NCI-H1092 treated with DMSO at 0.1 percent for 48 hours (cell line): ENCODE measurements at places on chromosomes 11 and 22.

- no peak for DNase-seq
Observed at GRCh38 chr11:9222654-9223053, 42.5 kb downstream of the DENND5A start.

GRCh38 chr11:14320020-14320419 lies 39.0 kb downstream of the RRAS2 start:
- no peak for DNase-seq

- DNase-seq: no peak
Observed at GRCh38 chr11:76371170-76371569, 9.8 kb downstream of the THAP12 start.

GRCh38 chr22:30115705-30116104 lies 35.4 kb downstream of the HORMAD2 start:
- DNase-seq: no peak

DNA sequence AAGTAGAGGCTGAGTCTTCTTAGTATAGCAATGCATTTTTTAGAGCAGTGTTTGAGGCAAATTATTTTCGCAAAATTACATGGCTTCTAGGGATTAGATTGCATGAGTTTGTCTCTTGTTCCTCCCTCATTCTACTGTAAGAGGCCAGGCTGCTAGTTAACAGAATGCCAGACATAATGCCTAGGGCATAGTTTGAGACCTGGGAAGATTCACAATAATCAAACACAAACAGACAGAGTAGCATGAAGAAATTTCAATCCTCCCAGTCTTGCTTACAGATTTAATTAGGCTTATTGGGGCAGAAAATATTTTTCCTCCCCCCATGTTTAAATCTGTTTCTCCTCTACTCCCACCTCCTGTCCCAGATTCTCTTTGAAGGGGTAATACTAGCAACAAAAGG lies 48.3 kb downstream of the ARHGEF12 start:
- no peak for DNase-seq

GRCh38 chr22:46280999-46281623 lies 13.3 kb downstream of the TTC38 start:
- DNase-seq: no peak

GRCh38 chr11:84136926-84137325 lies 850.8 kb upstream of the CCDC90B start:
- no peak for DNase-seq

DNA sequence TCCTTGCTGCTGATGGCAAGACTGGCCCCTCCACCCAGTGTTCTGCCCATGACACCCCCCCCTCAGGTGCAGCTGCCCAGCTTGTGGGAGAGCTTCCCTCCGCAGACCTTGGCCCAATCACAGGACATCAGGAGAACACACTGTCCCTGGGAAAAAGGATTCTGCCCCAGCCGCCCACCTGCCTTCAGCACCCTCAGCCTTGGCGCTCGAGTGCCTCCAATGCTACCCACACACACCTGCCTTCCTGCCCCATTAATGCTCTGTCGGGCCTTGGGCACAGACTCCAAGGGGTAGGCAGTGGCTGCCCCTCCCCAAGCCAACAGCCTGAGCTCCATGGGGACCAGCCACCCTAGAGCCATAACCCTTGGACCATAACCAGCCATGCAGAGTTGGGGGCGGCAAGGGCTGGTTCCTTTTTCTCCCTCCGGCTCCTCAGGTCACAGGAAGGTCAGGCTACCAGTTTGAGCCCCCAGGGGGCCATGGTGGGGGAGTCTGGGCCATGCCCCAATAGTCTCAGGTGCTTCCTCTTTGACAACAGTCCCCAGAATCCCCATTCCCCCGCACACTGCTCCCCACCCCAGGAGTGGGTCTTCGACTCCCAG lies 1.3 kb upstream of the ZNF70 start:
- DNase-seq: no peak

DNA sequence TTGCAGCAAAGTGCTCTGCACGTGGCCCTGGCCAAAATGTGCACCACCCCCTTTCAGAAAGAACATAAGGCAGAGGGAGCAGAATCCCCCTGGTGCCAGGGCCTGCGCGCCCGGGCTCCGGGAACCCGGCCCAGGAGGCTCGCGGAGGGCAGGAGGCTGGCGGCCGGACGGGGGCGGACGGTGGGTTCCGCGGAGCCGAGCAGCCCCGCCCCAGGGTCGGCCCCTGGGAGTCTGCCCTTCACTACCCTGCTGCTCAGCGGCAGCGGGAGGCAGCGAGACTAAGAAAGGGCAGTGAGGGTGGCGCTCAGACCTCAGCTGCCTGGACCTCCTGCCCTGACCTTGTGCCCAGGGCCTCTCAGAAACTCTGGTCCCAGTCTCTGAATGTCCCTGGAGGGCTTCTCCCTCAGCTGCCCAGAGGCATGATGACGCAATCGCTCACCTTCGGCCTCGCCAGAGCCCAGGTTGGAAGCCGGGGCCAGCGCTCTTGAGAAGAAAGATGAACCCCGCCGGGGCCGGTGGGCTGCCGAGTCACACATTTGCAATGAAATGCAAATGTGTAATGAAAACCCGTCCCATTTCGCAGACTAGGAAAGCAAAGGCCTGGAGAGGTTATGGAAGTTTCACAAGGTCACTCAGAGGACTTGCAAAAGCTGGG lies 1.1 kb upstream of the CLMP start:
- DNase-seq: no peak

DNA sequence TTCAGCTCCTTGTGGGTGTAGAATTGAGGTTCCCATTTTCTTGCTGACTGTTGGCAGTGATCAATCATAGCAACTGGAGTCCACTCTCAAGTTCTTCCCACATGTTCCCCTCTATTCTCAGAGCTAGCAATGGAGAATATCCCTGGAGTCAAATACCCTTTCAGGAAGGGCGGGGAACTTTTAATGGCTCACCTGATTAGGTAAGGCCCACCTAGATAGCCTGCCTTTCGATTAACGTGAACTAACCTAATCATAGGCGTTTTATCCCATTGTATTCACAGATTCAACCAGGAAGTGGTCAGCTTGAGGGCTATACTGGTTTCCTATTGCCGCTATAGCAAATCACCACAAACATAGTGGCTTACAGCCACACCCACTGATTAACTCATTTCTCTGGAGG lies 7.1 kb upstream of the LRRC55 start:
- no peak for DNase-seq

- no peak for DNase-seq
Observed at GRCh38 chr11:117984476-117984875, 1.7 kb upstream of the IL10RA start.

- DNase-seq: no peak
Observed at GRCh38 chr22:37525073-37525745, 6.0 kb upstream of the CARD10 start.

DNA sequence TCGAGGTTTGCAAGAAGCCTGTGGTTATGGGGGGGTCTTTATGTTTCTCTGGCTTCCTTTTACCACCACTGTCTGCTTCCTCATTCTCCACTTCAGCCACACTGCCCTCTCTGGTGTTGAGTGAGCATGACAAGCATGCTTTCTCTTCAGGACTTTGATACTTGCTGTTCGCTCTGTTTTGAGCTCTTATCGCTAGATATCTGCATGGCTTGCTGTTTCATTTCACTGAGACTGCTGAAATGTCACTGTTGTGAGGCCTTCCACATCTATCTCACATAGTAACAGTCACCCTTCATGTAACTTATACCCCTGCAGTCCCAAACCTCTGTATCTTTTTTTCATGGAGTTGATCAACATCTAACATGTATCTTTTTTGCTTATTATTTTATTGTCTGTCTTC lies 59.8 kb downstream of the TMEM135 start:
- peak; percentile 10 for DNase-seq
